ENCODE measurements at places on chromosomes 3 and 15. TPM values are rescaled to one million over a fixed set of nuclear protein-coding genes. Genes with fewer than 3 reads are reported as not detected.

DNA sequence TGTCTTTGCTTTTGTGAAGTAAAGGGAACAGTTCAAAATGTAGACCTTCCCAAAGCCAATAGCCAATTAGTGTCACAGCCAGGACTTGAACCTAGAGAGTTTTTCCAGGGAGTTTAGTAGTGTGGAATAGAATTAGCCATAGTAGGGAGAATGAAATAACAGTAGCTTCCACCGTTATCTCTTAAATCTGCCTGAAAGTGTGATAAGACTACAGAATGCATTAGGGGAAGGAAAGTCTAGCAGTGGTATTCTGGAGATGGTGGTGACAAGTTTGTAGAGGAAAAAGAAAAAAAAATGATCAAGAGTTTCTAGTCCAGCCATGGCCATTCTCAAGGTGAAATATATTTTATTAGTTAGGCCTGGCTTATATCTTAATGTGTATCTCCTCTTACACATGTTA is 13.8 kb downstream of the ATP11B start:
- no peak for DNase-seq

- DNase-seq: no peak
These were observed 80.6 kb upstream of the ETV5 start for GRCh38 chr3:186189492-186189891.

DNA sequence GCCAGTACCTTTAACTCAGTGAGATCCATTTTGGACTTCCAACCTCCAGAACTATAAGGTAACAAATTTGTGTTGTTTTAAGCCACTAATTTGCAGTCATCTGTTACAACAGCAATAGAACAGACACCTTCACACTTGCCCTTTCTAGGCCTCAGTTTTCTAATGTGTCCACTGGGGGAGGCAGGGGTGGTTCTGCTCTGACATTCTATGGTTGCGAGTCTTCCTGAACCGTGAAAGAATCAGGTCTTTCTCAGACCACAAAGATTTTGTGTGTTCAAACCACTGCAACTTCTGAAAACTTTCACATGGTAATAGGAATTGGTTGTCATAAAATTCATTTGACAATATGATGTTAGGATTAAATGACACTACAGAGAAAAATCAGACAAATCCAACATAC is 26.8 kb upstream of the CSTA start:
- DNase-seq: peak; percentile 41

Gene SLC22A13
- 1.0 TPM for total RNA-seq

Gene PRSS50
- total RNA-seq: not detected

Gene EIF1B
- 33.1 TPM for total RNA-seq

Measured in activated CD8-positive, alpha-beta T cell treated with anti-CD3 and anti-CD28 coated beads, Interleukin-2, amount 10 ng/mL, durations not matched to agents 7 days and 5 days (primary cell).